ENCODE measurements at places on chromosomes 12 and 14. TPM values are rescaled to one million over a fixed set of nuclear protein-coding genes. Genes with fewer than 3 reads are reported as not detected.

GUCY2C gene
- total RNA-seq, result 1.3 TPM

DEGS2 gene
- total RNA-seq, result 0.72 TPM

KRT6C gene
- total RNA-seq, result not detected

- DNase-seq, result no peak
These were observed 736.4 kb upstream of the LRFN5 start for GRCh38 chr14:40870252-40870651.

DNA sequence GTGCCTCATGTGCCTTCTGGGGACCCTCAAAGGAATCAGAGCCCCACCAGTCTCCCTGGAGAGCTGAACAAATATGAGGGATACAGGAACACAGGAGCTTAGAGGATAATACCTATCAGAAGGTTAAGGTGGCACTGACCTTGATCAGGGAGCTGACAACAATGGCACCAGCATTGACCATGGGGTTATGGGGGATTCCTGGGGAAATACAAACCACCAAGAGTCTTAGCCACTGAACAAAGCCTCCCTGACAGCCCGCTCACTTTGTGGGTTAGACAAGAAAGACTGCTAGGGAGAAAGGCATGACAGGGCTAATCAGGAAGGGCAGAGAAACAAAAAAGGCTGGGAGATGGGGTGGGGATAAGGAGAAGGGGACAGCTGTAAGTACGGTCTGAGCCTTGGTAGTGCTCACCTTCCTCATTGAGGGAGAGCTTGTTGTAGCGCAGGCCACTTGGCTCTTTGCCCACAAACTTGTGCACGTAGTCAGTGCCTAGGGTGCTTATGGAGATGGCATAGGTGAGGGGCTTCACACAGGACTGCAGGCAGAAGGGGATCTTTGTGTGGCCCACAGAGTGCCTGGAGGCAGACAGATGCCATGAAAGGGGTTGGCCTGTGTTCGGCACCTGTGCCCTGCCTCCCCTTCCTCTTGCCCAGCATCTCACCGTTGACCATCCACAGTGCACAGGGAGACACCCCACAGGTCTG lies 9.3 kb downstream of the SPRYD4 start:
- DNase-seq, result no peak

NUDT4 gene
- 39.9 TPM for total RNA-seq

DNA sequence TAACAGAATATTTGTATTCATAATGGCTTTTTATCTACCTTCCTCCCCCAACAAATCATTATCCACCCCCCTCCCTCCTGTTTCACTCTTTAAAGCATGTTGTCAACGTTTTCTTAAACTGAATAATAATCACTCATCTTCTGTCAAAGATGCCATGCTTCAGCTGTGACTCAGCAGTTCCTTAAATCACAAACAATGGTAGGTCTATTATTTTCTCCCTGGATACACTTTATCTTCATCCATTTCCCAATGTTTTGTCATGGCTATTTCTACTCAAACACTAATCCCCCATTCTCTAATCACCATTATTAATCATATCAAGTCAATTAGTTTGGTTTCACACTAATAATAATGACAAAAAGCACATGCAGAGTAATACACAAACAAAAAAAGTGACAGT lies 6.5 kb downstream of the CLEC12B start:
- DNase-seq, result no peak

- DNase-seq, result no peak
These were observed 5.6 kb downstream of the CLEC14A start for GRCh38 chr14:38250331-38250730.
